ENCODE measurements at places on chromosomes 5 and 9.
A peak's percentile ranks its signal among the peaks of the same experiment; 100 is the strongest.

DNA sequence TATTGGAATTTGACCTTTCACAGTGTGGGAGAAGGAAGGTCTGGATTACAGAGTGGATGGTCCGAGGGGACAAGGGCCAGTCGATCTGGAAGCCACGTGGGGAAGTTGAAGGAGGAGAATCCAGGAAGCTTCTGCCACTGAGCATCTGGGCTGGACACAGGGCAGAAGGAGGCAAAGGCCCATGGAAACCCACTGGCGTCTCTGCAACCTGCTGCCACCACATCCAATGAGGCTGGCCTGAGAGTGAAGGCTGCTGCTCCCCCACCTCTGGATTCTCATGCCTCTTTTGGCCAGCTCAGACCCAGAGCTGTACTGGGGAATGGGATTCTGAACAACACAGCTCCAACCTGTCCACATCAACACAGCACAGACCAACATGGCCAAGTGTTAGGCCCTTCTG, 48.9 kb upstream of the BOD1 start:
- no peak for DNase-seq

GRCh38 chr9:34675048-34675714, 12.7 kb upstream of the CCL27 start:
- peak; percentile 94 for DNase-seq

GRCh38 chr9:128899566-128900322, 17.8 kb downstream of the LRRC8A start:
- no peak for DNase-seq

GRCh38 chr5:7638456-7638855, 212.5 kb downstream of the CFAP90 start:
- DNase-seq, result no peak

DNA sequence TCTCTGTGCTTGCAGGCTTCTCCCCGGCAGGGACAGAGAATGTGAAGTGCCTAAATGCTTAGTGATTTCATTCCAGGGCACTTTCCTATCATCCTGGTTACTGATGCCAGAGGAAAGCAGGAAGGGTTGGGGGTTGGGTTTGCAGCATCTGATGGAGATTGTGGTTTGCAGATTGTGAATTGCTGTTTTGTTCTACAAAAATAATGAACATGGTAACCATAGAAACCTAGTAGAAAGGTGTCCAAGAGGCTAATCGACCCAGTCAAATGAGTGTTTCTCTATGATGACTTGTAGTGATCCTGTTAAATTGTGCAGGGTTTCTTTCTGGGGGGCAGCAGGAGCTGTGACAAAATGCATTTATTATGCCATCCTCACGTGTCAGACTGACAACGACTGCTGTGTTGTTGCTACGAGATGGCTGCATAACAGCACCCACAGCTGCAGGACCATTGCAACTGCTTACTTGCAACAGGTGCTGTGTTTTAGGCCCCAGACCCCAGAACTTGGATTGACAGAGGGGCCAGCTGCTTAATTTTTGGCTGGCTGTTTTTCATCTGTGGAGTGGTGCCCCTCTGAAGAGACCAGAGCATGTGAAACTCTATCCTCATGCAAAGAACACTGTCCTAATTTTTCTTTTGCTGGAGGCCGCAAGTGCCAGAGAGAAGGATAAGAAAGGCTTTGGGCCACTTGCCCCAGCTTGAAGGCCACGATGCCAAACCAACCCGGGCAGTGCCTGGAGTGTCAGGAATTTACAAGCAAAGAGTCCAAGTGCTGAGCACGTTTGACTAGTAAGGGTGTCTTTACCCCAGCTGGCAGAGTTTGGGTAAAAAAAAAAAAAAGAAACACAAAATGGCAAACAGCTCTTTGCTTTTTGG, 397.8 kb downstream of the GADD45G start:
- no peak for DNase-seq

GRCh38 chr5:39107350-39107749, 33.2 kb upstream of the RICTOR start:
- no peak for DNase-seq

GRCh38 chr9:81542118-81542889, 147.0 kb downstream of the TLE1 start:
- no peak for DNase-seq

DNA sequence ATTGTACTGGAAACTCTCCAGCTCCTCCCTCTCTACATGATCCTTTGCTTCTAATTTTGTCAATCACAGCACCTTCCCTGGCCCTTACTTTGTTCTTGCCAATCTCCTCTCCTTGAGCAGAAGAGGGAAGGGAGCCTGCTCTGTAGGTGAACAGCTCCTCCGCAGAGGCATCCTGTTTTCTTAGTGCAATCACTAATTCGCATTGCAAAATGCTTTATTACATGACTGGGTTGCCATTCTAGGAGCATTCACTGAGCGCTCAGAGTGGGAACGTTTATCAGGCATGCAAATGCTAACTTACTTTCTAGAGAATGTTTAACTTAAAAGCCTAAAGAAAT, 416 bp upstream of the SNX18 start:
- DNase-seq, result no peak

DNA sequence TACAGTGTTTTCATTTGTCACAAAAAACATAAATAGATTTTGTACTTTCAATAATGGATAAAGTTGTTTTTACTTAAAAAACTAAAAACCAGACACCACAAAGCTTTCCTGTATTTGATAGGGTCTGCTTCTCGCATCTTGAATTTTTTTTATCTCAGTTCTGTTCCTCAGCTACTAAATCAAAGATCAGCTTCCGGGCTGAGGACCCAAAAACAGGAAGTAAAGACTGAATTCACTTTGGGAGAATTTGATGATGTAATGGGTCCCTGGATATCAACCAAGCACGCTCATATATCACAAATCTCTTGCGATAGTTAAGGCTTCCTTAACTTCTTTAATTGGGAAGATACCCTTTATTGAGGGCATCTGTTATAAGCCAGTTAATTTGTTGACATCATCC, 24.1 kb downstream of the ITK start:
- DNase-seq, result no peak

DNA sequence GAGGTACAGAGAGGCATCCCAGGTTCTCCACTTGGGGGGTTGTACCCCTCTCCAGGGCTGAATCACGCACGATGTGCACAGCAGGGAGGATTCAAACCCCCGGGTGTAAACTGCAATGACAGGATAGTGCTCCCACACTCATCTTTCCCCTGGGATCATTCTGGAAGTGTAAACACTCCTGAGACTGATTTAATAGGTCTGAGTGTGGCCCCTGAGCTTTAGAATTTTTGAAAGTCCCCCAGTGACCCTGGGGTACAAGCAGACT, 16.5 kb downstream of the BICD2 start:
- DNase-seq, result no peak

- no peak for DNase-seq
These were observed at the start of gene PCDHGA9 for GRCh38 chr5:141402553-141403243. PCDHGA9 (plus strand) TSS chr5:141402778; CDS start chr5:141402953, 175 bp downstream.

- no peak for DNase-seq
These were observed 14.6 kb downstream of the KIF4B start for GRCh38 chr5:155027993-155028629.

- DNase-seq, result no peak
These were observed 90.7 kb upstream of the ADRA1B start for GRCh38 chr5:159825551-159826051.

- DNase-seq, result no peak
These were observed 107.0 kb downstream of the CDH6 start for GRCh38 chr5:31300501-31300900.

GRCh38 chr9:99050292-99050911, 54.5 kb upstream of the TGFBR1 start:
- DNase-seq, result no peak

DNA sequence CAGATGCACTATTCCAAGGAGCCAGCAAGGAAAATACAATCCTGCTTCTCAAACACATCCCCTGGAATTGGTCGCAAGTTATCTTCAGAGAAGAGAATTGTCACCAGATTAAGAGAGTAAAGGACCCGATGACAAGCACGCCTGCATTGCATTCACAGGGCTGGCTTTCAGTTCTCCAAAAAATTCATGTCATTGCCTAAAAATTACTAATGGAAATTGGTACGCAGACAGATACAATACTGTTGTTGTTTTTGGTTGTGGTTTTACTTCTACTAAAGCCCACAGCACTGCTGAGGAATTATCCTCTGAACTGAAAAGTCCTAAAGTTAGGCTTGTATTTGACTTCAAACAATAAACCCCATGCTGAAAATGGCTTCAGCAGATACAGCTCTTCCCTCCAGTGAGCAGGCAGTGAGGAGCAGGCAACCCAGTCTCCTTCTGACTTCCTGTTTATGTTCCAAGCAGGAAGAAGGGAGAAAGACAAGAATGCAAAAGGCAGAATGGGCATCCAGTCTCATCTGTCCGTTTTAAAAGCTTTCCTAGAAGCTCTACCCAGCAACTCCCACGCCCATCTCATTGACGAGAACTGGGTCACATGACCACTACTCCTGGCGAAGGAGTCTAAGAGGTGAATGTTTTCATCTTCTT, 80.6 kb upstream of the ZNF366 start:
- no peak for DNase-seq

DNA sequence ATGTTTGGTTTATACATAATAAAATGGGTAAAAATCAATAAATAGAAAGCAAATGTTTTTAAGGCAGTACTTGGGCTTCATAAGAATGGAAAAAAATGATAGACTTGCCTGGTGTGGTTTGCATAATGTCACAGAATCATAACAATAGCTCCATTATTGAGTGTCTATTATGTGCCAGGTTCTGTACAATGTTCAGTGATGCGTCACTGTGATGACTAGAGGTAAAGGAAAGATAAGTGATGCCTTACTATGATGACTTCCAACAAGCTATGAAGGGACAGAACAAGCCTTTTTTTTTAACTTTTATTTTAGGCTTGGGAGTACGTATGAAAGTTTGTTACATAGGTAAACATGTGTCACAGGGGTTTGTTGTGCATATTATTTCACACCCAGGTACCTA, 128.8 kb downstream of the TMC1 start:
- DNase-seq, result no peak

DNA sequence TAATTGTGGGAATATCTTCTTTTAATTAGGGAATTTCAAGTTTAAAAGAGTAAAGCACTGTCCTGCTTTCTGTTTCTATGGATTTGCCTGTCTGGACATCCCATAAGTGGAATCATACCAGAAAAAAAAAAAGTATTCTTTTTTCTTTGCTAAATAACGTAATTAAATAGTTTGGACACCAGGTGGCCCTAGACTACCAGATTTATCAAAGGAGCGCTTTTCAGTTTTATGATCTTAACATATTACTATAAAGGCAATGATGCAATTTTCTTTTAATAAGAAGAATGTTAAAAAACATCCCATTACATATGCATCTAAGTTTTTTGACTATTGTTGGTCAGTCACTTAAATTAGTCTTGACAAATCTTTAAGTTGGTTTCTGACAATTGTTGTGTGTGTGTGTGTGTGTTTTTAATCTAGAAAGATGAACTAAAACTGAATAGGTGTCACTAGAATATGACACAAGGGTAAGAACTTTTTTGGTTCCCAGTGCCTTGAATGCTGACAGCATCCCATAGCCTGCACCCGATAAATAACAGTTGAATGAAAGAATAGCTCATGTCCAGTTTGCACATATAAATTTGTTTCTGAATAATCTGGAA, 49.5 kb downstream of the C5orf22 start:
- peak; percentile 26 for DNase-seq

- DNase-seq, result no peak
These were observed 696.9 kb downstream of the MAT2B start for GRCh38 chr5:164202338-164202737.
